CMK (cell line): ENCODE measurements at places on chromosomes 13 and 19.

DNA sequence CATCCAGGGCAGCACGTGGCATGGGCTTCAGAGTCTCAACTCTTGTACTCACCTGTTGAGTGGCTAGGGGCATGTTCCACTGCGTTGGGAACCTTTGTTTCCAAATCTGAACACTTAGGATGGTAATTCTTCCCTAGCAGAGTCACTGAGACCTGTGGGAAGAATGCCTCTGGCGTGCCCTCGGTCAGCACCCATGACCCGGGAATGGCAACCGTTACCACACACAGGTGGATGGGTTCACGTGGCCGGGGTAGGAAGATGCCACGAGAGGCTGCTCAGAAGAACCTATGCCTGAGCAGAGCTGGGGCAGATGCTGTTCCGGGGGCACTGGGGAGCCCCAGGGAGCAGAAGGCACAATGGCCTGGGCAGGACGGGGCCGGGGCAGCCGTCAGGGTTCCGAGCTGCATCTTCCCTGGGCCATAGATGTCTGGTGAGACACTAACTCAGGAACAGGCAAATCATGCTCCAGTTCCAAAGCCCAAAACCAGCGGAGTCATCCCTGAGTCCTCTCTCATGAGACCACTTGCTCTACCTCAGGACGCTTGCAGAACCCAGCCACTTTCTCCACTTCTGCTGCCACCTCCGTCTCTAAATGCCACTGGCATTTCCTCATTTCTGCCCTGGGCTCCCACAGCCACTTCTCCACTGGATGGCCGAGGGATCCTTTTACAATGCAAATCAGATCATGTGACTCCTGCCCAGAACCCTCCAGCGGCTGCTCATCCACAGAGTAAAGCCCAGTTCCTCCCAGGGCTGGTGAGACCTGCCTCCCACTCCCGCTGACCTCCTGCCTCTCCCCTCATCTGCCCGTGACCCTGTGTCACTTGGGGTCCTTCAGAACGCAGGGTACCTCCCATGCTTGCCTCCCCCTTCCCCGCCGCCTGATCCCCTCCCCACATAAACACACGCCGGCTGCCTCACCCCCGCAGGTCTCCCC, 36.7 kb downstream of the FAM124A start:
- no peak for DNase-seq

- DNase-seq = no peak
Measured at GRCh38 chr19:1183543-1184172, 9.6 kb upstream of the SBNO2 start.

DNA sequence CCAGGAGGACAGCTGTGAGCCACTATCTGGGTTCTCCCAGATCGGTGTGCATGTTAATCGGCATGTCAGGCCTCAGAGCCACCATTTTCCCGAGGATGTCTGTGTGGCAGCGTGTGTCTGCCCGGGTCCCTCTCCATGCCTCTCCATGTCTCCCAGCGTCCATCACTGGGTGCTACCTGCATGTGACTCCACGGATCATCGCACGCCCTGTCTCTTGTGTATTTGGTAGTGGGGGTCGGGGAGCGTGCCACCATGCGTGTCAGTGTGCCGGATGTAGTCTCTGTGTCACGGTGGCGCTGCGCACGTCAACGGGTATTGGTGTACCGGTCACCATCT, 5.9 kb downstream of the NFIX start:
- DNase-seq = no peak

DNA sequence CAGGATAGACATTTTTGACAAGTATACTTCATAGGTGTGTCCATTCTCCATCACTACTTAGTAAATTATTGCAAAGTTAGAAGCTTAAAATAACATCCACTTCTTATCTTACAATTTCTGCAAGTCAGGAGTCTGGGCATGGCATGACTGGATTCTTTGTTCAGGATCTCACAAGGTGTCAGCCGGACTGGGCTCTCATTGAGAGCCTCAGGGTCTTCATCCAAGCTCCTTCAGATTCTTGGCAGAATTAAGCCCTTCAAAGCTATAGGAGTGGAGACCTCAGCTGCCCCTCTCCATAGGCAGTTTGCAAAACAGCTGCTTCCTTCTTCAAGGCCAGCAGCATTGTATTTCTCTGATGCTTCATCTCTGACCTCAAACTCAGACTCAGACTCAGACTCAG, 9.1 kb upstream of the SIN3B start:
- no peak for DNase-seq

DNA sequence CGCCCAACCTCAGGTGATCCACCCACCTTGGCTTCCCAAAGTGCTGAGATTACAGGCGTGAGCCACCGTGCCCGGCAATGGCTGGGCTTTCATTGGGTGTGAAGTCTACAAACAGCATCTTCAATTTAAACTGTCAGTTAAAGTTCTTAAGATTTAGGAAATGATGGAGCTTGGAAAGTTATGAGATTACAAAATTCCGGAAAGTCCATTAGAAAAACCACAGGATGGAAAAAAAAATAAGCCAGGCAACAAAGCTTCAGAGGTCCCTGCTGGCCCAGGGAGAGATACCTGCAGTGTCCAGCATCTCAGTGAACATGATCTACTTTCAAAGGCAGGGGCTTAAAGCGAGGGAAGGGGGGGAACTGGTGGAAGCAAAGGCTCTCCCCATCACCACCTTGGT, 4.6 kb upstream of the ZNF587B start:
- DNase-seq = no peak

- DNase-seq = no peak
Measured at GRCh38 chr13:44474122-44474910, 100.7 kb downstream of the SERP2 start.

DNA sequence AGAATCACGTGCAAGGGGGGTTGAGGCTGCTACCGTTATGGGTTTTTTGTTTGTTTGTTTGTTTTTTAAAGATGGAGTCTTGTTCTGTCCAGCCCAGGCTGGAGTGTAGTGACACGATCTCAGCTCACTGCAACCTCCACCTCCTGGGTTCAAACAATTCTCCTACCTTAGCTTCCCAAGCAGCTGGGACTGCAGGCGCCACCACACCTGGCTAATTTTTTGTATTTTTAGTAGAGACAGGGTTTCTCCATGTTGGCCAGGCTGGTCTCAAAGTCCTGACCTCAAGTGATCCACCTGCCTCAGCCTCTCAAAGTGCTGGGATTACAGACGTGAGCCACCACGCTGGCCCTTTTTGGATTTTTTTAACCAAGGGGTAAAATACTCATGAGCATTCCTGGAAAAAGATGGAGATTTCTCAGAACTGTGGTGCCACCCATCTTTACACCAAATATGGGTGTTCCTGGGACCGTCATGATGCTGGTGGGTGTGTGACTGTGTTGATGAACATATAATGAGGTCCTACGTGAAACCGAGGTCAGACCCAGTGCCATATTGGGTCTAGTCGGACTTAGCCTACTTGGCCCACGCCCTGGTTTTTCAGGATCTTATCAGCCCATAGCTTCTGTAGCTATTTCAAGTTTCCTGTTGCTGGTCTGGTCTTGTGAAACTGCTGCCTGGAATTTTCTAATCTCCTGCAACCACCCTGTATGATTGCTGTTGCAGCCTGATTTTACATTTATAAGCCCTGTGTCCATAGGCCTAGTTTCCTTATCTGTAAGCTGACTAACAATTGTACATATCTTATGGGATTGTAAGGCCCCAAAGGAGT, 6.2 kb downstream of the PPP1R15A start:
- DNase-seq = peak; percentile 96

DNA sequence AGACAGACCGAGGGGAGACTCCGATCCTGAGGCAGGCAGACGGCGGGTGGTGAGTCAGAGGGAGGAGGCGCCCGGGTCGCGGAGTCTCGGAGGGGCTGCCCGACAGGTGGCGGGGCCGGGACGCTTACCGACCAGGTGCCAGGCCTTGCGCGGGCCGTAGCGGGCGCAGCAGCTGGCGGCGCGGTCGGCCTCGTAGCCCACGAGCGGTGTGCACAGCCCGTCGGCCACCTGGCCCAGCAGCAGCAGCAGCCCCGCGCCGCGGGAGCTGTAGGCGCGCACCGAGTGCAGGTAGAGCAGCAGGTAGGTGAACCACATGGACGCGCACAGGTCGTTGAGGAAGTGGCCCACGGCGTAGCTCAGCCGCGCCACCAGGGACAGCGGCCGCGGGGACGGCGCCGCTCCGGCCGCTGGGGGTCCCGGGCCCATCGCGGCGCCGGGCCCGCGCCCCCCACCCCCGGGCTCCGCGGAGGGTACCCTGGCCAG, 367 bp downstream of the MFSD12 start:
- DNase-seq = no peak

GRCh38 chr13:58461217-58461616, 829.7 kb downstream of the PCDH17 start:
- no peak for DNase-seq

DNA sequence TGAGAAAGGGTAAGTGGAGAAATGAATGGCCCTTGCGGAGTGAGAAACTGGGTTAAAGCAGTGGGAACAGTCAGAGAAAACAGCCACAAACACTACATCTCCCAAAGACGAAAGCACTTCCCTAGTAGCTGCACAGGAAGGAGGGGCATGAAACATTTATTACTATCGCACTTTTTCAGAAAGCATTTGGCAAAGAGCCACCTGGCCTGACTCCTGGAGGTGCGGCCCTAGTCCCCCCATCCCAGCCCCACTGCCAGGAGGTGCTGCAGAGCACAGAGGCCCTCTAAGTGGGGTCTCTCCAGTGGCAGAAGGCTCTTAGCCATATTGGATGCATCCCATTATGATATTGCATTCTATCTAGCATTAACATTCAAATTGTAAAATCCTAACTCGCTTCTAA, 55.8 kb downstream of the MTMR6 start:
- no peak for DNase-seq

- no peak for DNase-seq
Measured at GRCh38 chr19:28934631-28935030, 278.3 kb downstream of the UQCRFS1 start.

- DNase-seq = no peak
Measured at GRCh38 chr19:29872224-29872731, 60.5 kb downstream of the CCNE1 start.

GRCh38 chr19:38665950-38666662, 18.7 kb downstream of the ACTN4 start:
- DNase-seq = no peak

- DNase-seq = no peak
Measured at GRCh38 chr13:49304356-49304755, 56.6 kb downstream of the CDADC1 start.

DNA sequence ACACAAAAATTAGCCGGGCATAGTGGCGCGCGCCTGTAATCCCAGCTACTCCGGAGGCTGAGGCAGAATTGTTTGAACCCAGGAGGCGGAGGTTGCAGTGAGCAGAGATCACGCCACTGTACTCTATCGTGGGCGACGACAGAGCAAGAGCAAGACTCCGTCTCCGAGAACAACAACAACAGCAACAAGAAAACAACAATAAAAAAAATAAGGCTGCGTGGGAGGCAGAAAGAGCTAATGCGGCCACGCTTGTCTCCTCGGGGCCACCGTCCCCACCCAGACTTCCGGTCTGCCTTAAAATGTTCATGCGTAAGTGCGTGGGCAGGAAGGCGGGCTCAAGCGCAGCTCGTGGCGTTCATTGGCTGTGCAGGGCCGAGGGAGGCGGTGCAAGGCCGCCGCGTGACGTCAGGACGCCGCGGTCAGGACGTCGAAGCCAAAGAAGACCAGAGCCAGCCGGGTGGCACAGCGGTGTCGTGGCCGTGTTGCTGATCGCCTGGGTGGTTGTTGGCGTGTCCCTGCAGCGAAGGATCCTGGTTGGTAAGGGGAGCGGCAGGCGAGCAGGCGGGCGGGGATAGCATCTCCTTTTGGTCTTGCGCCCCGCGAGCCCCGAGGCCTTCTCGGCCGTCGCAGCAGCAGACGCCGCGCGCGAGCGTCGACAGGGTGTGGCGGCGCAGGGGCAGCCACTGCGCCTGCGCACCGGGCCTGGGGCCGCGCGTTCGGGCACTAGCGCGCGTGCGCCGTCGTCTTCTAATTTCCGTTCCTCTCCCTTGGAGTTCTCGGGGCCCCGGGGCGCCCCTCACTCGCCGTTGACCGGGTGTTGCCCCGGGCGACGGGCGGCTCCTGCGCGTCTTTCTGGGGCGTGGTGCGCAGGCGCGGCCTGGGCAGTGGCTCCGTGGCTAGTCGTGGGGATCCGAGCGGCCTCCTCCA, at the start of gene LENG8:
LENG8 (plus strand) TSS at position 426 of the 927 bp plus-strand sequence. CDS start 2,146 bp downstream, outside the sequence.
- DNase-seq = peak; percentile 99

DNA sequence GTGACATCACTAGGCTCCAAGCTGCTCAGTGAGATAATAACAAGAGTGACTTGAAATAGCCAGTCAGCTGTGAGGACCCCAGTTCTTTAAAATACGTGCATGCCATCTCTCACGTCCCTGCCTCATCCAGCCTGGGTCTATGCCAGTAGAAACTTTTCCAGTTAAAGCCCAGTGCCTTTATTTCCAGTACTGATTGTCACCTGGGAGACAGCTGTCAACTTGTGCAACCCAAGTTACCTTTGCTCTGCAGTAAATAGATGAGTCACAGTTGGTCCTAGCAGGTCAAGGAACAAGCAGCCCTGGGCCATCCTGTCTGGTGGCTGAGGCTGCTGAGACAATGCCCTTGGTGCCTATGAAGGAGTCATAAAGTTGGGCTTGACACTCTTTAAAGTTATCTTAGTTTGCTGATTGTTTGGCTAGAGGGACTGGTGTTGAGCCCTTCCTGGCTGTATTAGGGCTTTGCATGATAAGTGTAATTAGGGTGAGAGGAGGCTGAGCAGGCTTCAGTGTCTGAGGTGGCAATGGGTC, 228.7 kb downstream of the LACC1 start:
- DNase-seq = no peak

DNA sequence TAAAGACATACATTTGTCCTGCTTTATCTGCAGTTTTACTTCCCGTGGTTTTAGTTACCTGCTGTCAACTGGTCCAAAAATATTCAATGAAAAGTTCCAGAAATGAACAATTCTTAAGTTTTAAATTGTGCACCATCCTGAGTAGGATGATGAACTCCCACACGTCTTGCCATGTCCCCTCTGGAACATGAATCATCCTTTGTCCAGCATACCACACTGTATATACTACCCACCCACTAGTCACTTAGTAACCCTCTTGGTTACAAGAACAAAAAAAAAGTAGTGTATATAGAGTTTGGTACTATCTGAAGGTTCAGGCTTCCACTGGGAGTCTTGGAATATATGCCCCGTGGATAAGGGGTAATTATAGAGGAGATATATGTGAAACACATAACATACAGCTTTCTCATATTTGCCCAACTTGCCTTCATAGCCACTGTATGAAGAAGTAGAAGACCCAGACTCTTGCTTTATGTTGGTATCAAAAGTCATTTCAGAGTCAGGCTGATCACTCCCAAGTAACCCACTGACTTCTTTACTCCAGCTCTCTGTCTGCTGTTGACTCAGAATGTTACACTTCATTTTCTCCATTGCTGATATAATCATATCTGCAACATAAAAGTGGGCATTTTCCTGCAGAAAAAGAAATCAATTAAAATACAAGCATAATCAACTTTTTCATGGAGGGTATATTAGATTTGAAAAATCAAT, 19.3 kb downstream of the RUBCNL start:
- DNase-seq = no peak

- DNase-seq = no peak
Measured at GRCh38 chr19:31334849-31335624, 14.2 kb downstream of the TSHZ3 start.
